GM10248 (cell line): ENCODE measurements at places on chromosomes 6 and 20.

GRCh38 chr6:107396211-107396610 lies 63.2 kb downstream of the PDSS2 start:
- no peak for DNase-seq

DNA sequence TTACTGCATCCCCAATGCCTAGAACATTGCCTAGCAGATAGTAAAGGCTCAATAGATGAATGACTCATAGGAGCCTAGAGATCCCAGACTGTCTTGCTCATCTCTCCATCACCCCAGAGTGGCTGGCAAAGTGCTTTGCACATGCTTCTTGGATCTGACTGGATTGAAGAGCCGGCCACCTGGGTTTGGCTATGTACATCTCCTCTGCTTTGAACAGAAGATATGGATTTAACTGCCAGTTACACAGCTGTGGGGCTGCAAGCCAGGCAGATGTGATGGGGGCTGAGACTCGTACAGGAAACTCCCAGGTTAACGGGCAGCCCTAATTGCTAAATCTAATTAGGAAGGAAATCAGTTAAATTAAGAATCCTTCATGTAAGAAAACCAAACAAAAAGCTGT lies 28.6 kb downstream of the MYLIP start:
- DNase-seq, result no peak

DNA sequence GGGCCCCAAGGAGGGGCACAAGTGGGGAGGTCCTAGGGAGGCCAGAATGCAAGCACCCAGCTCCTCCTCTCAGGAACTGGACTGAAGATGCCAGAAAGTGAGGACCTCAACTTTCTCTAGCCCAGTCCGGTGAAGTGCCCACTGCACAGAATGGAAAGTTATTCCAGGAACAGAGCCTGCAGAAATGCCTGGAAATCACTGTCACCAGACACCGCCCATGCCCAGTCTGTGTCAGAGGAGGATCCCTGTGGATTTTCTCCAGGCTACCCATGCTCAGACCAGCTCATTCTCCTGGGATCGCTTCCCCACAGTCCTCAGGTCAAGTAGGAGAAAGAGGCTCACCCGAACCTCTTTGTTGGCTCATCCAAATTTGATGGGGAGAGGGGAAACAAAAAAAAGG lies 6.5 kb downstream of the PRPH2 start:
- DNase-seq, result no peak

DNA sequence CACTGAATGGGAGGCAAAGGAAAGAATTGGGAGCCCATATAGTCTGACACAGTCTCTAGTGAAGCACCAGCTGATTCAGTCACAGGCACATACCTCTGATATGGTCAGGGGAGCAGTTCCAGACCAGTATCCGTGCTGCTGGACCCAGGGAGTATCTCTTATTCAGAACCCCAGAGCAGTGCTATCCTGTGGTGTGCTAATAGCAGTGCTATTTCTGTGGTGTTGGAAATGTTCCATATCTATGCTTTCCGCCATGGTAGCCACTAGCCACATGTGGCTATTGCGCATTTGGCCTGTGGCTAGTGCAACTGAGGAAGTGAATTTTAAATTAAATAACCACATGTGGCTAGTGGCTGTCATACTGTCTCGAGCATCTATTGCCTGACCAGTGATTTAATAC lies 11.0 kb downstream of the SCUBE3 start:
- DNase-seq, result no peak

GRCh38 chr6:159074120-159074684 lies 29.4 kb upstream of the TAGAP start:
- DNase-seq, result no peak

GRCh38 chr6:101845172-101845571 lies 451.7 kb downstream of the GRIK2 start:
- no peak for DNase-seq

DNA sequence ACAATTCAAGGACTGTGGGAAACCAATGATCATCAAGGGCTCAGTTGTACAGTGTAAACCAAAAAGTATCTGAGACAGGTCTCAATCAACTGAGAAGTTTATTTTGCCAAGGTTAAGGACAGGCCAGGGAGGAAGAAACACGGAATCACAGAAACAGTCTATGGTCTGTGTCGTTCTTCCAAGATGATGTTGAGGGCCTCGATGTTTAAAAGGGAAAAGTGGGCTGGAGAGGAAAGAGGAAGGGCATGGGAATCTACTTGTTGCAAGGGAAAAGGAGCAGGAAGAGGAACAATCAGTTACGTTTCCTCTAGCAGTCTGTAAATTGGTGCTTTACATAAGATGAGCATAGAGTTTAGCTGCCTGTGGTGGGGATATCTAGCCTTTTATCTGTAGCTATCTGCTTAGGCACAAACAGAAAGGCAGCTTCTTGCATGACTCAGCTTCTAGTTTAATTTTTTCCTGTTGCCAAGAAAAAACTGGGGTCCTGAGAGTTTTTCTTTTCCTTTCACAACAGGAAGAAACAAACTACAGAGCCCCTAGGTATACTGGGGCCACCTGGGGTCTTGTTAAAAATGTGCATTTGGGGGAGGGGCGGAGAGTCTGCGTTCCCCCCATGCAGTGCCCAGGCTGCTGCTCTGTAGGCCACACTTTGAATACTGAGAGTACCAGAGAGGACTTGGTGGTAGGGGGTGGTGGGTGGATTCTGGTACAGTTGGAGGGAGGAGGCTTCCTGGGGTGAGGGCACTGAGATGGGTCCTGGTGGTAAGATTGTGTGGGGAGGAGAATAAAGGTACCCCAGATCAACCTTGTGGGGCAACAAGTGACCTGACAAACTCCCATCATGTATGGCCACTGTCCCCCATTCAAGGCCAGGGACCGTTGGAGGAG lies 35.3 kb upstream of the EZR start:
- DNase-seq, result no peak

DNA sequence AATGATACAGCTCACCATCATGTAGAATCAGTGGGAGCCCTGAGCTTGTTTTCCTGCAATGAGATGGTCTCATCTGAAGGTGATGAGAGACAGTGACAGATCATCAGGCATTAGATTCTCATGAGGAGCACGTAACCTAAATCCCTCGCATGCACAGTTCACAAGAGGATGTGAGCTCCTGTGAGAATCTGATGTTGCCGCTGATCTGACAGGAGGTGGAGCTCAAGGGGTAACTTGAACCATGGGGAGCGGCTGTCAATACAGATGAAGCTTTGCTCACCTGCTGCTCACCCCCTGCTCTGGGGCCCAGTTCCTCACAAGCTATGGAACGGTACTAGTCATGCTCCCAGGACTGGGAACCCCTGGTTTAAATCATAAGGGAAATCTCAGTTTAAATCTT lies 89.2 kb downstream of the THBS2 start:
- DNase-seq, result no peak

- DNase-seq, result no peak
Observed at GRCh38 chr6:3329393-3330051, 70.8 kb downstream of the PSMG4 start.

DNA sequence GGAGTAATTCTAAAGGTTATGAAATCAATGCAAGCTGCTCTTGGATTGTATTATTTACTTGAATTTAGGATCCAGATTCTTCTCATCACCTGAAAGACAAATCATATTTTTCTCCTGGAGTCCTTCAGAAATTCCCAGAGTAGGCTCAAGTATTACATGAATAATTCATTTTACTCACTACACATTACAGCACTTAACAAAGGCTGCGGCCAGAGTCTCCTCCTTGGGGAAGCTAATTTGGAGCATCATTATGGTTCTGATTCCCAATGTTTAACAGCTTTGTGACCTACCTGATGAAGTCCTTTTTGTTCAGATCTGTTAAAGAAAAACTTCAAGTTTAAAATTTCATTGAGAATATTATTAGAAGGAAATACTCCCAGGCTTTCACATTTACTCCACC lies 28.7 kb downstream of the GRIK2 start:
- no peak for DNase-seq

- DNase-seq, result no peak
Observed at GRCh38 chr6:52306972-52307870, 22.7 kb upstream of the MCM3 start.

- no peak for DNase-seq
Observed at GRCh38 chr6:56017198-56017597, 141.8 kb upstream of the BMP5 start.

DNA sequence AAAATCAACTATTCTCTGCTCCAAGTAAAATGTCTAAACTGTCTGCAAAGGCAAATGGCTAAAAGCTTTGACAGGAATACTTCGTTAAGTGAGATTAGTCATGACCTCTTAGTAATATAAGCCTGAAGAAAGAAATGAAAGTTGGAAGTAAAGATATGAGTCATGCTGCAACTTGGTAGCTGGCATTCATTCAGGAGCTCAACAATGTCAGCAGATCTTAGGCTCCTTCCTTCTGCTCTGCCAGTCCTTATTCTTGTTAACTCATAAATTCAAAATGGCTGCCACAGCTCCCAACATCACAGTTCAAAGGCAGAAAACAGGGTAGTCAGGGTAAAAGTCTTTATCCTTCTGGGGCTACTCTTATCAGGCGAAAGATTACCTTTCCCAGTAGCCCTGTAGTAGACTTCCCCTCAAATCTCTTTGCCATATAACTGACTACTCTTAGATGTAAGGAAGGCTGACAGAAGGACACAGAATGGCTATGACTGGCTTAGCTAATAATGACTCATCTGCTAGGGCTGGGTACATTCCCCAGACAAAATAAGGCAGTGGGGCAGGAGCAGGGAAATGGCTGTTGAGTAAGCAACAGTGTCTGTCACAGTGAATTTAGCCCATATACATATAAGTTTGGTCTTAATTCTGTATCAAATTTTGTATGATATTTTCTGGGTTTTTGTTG lies 24.4 kb upstream of the C6orf62 start:
- peak; percentile 33 for DNase-seq

- DNase-seq, result no peak
Observed at GRCh38 chr6:25454136-25454535, 175.0 kb downstream of the CARMIL1 start.

DNA sequence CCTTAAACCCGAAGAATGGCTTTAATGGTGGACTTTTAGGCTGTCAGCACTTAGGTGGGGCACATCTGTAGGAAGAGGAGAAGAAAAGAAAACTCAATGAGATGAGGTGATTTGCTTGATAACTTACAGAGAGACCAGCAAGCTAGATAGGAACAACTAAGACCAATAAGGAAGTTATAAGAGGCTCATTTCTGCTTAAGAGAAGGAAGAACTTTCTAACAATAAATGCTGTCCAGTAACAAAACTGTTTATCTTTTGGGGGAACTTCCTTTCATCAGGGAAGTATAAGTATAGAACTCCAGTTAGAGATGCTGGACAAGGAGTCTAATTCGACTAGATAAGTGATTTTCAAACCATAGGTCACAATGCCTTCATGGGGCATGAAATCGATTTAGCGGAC lies 107.2 kb upstream of the SIRPA start:
- DNase-seq, result no peak

GRCh38 chr6:30687659-30688431 lies 1.4 kb upstream of the PPP1R18 start:
- no peak for DNase-seq

DNA sequence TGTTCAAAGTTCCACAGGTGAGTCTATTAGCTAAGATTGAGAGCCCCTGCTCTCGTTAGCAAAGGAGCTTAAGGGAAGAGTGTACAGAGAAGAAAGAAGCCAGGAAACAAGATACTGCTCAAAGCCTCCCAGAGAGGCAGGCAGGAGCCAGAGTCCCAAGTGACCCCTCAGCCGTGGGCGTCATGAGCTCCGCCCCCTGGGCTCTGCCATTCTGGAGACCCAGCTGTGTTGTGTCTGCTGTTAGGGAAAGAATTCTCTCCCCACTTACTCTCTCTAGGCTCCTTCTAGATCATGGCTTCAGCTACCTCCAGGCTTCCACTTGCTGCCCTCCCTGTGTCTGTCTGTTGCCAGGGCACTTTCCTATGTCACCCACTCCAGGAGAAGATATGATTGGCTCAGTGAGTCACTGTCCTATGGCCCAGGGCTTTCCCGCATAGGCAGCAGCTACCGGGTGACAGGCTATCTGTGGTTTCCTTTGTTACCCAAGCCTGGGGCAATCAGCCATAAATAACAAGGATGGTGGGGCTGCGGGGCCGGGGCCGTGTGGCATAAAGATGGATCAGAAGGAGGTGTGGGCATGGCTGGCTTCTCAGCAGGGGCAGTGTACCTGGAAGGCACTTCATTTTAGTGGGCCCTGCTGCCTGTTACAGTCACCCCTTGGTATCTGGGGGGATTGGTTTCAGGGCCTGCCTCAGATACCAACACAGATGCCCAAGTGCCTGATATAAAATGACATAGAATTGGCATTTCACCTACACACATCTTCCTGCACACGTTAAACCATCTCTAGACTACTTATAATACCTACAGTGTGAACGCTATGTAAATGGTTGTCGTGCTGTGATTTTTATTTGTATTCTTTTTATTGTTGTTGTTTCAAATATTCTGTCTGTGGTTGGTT lies 118.9 kb downstream of the ARMC2 start:
- DNase-seq, result no peak

DNA sequence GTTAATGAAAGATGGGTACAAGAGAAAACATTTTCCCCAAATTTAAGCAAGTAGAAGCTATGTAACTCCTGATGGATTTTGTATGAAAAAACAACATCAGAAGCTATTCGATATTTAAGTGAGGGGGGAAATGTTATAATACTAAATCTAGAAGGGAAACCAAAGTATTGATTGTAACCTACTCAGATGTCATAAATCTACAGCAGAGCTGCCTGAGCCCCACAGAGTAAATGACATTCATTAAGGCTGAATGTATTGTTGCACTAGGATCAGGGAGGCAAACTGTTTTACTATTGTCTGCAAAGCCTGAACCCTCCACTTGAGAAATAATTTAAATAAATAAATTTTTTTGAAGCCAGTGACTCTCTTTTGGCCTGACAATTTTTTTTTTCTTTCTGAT lies 19.3 kb downstream of the ANKRD6 start:
- no peak for DNase-seq

DNA sequence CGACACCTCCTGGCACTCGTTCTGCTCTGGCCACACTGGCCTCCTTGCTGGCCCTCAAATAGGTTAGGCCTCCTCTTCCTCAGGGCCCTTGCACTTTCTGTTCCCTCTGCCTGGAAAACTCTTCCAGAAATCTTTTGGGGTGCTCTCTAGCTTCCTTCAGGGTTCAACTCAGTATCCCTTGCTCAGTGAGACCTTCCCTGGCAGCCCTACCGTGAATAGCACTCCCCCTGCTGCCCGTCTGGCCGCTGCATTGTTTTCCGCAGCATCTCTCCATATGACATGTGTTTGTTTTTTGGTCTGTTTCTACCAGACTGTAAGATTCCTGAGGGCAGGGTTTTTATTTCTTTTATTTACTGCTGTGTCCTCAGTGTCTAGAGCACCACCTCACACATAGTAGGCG lies 6.7 kb downstream of the DDX27 start:
- no peak for DNase-seq

DNA sequence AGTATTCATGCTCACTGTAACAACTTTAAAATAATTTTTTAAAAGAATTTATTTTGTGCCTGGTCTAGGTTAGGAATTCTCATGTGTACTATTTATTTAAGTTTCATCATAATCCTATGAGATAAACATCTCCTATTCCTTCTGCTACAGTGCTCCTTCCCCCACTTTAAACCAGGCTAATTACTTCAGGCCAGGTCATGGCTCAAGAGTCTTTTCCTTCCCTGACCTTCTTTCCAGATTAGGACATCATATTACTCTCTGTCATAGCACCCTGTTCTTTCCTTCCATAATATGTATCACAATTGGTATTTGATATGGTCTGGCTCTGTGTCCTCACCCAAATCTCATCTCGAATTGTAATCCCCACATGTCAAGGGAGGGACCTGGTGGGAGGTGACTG lies 239.0 kb downstream of the BTBD9 start:
- DNase-seq, result no peak
